Fibroblast of skin of left biceps (primary cell): ENCODE measurements at places on chromosomes 16 and 17.
A peak's percentile ranks its signal among the peaks of the same experiment; 100 is the strongest.

- DNase-seq, result no peak
These were observed 5.9 kb upstream of the CCDC154 start for GRCh38 chr16:1450218-1450617.

GRCh38 chr17:35129154-35129972 lies 7.9 kb downstream of the FNDC8 start:
- DNase-seq, result no peak

- DNase-seq, result no peak
These were observed 43.6 kb downstream of the TEX14 start for GRCh38 chr17:58648236-58648635.

GRCh38 chr16:8905168-8905762 lies 23.1 kb downstream of the LITAFD start:
- DNase-seq, result no peak

- DNase-seq, result no peak
These were observed 407.3 kb downstream of the XYLT1 start for GRCh38 chr16:17063201-17064139.

- peak; percentile 52 for DNase-seq
These were observed 19.3 kb downstream of the ITGAL start for GRCh38 chr16:30491744-30492308.

GRCh38 chr16:76343769-76344168 lies 66.6 kb downstream of the CNTNAP4 start:
- no peak for DNase-seq

- DNase-seq, result no peak
These were observed 1.5 kb downstream of the DLX4 start for GRCh38 chr17:49970498-49970897.

GRCh38 chr16:381012-381788 lies 578 bp downstream of the PGAP6 start:
- no peak for DNase-seq

DNA sequence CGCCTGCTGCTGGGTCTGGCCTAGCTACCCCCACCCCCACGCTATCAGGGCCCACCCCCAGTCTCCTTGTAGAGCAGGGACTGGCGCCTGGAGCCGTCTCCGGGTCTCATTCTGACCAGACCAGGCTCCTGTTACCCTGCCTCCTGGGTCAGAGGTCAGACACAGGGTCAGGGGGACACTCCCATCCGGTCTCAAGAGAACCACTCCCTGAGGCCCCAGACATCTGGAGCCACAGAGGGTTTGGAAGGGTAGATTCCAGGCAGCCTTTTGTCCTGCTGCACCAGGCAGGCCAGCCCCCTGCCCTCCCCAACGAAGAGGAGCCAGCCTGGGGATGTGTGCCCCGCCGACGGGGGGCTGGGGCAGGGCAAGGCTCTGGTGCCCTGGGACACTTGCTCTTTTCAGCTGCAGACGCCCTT lies 944 bp upstream of the WFIKKN1 start:
- no peak for DNase-seq

- no peak for DNase-seq
These were observed 16.6 kb downstream of the KRT25 start for GRCh38 chr17:40738553-40738952.

DNA sequence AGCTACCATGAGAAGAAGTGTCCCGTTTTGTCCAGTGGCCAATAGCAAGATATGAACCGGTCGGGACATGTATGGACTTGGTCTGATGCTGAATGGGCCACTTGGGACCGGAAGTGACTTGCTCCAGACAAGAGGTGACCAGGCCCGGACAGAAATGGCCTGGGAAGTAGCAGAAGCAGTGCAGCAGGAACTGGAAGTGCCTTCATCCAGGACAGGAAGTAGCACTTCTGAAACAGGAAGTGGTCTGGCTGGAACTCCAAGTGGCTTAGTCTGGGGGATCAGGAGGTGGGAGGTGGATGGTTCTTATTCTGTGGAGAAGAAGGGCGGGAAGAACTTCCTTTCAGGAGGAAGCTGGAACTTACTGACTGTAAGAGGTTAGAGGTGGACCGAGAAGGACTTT lies 5.3 kb downstream of the EFNB3 start:
- DNase-seq, result no peak

DNA sequence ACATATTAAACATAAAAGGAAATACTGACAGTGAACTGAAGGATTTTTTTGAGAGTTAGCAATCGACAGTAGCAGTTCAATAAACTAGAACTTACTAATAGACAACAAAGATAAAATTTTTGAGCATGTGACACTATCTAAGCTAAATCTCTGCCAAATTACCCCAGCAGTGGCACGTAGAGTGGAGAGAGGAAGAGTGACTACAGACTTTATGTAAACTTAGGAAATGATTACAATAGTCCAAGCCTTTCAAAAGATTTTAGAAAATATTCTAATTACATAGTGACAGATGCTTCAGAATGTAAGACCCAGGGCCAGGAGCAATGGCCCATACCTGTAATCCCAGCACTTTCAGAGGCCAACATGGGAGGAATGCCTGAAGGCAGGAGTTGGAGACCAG lies 52.4 kb downstream of the CFDP1 start:
- no peak for DNase-seq

GRCh38 chr17:71631483-71631882 lies 489.3 kb upstream of the SOX9 start:
- DNase-seq, result peak; percentile 61

GRCh38 chr17:79655672-79656290 lies 44.9 kb upstream of the RBFOX3 start:
- DNase-seq, result no peak

GRCh38 chr17:13917634-13918033 lies 151.7 kb upstream of the COX10 start:
- no peak for DNase-seq

- no peak for DNase-seq
These were observed 157.2 kb upstream of the FOXF1 start for GRCh38 chr16:86353148-86353547.

GRCh38 chr16:48384520-48385252 lies 527 bp downstream of the SIAH1 start:
- no peak for DNase-seq

DNA sequence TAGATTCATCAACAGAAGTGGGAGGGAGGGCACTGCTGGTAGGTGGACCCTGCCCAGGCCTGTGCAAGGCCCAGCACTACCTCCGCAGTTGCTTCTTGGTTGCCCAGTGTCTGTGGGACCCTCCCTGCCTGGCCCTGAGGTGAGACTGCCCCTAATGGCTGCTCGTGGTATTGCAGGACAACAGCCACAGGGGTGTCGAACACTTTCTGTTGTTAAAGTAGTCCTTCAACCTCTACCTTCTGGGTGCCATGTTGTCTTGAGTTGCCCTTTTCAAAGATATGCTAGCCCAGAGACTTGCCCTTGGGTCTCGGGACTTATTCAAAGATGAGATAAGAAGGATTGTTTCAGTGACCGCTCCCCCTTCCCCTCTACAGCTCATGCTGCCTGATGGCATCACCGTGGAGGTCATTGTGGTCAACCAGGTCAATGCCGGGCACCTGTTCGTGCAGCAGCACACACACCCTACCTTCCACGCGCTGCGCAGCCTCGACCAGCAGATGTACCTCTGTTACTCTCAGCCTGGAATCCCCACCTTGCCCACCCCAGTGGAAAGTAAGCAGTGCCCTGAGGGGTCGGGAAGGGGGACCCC lies 29.1 kb downstream of the AKAP1 start:
- no peak for DNase-seq

GRCh38 chr16:55217392-55217791 lies 106.6 kb upstream of the IRX6 start:
- no peak for DNase-seq

DNA sequence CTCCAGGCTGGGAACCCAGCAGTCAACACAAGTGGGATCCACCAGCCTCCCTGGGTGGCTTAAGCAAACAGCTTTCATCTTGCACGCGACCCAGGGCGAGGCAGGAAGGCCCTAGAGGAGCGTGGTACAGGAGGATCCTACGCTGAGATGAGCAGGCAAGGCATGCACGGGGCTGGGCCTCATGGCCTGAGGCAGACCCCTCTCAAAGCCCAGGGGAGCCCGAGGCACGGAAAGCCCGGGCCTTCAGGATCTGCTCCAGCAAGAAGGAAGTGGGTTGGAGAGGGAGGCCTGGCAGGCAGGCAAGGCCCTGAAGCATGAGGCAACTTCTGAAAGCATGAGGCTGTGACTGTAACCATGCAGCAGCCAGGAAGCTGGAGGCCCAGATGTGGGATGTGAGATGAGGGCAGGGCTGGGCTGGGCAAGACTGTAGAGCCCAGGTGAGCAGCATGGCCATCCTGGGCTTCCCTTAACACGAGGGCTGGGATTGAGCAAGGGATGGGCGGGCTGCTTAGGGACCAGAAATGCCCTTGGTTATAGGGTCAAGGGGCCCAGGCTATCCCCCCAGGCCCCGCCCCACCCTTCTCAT lies 338.7 kb downstream of the C16orf95 start:
- no peak for DNase-seq

DNA sequence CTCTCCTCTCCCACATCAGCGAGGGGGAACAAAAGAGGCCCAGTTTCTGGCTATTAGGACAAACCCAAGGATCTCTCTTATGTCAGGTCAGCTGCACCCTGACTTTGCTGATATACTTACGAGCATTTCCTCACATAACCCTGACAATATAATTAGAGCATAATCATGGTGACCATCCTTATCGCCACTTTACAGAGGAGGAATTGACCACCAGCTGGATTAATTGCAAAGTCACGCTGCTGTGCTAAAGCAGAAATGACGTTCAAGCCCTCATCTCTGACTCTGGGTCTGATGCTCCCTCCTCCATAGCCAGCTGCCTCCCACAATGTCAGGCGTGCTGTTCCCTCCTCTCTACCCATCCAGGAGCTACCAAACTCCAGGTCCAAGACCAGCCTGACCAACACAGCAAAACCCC lies 42.6 kb downstream of the TRARG1 start:
- no peak for DNase-seq

- no peak for DNase-seq
These were observed 265.1 kb downstream of the CDH13 start for GRCh38 chr16:82891918-82892317.

DNA sequence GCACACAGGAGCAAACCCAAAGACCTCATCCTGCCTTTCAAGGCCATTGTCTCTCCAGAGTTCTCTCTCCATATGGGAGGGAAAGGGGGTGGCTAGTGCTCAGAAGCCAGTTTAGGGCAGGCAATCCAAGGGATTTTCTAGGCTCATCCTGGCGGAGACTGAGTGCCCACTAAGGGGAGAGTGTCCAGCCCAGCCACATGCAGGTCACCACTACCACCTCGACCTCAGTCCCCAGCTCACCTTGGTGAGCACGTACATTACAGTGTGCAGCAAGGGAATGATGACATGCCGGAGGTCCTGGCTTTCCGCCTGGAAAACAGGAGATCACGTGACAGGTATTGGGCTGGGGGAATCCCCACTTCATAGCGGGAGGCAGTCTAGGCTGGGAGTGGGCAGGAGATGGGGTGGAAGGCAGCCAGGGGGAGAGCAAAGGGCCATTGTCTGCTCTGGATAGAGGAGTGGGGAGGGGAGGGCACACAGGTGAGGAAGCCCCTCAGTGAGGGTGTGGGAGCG lies 29.9 kb downstream of the PIK3R6 start:
- DNase-seq, result no peak

GRCh38 chr17:5672815-5673430 lies 88.6 kb upstream of the NLRP1 start:
- DNase-seq, result no peak

- DNase-seq, result peak; percentile 64
These were observed at the start of gene ITPRIPL2 for GRCh38 chr16:19113577-19114358. TSS of gene ITPRIPL2 (plus strand) at chr16:19113964. CDS start at chr16:19114462, 498 bp downstream.

DNA sequence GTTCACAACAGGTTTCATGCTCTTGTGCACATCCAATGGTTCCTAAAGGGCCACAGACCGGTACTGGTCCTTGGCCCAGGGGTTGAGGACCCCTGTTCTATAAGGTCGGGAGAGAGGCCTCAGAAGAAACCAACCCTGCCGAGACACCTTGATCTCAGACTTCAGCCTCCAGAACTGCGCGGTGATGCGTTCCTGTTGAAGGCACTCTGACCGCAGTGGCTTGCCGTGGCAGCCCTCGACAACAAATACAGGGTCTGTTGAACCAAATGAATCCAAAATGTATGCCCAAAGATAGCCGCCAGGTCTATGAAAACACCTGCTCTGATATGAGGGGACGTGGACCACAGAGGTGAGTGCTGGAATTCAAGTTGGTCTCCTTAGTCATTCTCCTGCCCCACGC lies 389.8 kb downstream of the SEC14L1 start:
- DNase-seq, result no peak

DNA sequence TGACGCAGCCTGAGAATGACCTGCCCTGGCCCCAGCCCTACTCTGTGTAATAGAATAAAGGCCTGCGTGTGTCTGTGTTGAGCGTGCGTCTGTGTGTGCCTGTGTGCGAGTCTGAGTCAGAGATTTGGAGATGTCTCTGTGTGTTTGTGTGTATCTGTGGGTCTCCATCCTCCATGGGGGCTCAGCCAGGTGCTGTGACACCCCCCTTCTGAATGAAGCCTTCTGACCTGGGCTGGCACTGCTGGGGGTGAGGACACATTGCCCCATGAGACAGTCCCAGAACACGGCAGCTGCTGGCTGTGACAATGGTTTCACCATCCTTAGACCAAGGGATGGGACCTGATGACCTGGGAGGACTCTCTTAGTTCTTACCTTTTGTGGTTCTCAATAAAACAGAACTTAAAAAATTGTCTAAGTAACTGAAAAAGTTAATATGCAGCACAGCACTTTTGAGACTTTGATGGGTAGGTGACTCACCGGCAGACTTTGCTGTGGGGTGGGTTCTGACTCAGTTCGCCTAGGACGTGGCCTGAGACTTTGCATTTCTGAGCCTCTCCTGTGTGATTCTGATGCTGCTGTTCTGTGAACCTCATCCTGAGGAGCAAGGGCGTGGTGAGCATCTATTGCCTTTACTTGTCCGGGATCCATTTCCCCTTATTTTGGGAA lies 5.7 kb downstream of the LAT start:
- DNase-seq, result no peak
